CD8-positive, alpha-beta memory T cell (primary cell): ENCODE measurements at places on chromosomes 5 and 9.

DNA sequence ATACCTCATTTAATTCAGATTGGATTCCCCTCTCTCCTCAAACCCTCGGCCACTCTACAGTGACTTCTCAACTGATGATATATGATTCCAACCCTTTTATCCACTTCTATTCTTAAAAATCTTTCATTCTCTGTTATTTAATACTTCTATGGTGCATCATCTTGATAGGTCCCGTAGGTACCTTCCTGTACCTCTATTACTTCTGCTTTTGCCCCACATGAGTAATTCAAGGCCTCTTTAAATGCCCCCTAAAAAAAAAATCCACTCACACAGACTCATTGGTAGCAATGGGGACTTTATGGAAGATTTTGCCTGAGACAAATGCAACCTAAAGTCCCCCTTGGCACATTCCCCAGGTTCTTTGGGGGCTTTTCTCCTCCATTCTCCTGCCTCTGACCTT is 54.3 kb downstream of the FAM81B start:
- no peak for DNase-seq

DNA sequence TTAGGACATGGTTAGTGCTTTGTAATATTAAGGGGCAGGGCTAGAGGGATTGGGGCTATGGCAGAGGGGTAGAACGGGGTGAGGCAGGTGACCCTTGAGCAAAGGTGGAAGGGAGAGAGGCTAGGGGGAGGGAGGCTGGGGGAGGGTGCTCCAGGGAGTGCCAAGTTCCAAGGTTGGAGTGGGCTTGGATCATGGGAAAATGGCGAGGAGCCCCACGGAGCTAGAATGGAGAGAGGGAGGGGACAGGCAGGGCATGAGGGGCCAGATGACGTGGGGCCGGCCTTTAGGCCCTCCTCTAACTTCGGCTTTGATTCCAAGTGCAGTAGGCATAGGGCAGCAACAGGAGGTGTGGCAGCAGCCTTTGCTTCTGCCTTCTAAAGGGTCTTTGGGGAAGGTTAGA is 171.8 kb upstream of the PANK3 start:
- no peak for DNase-seq

- no peak for DNase-seq
These were observed 46.5 kb upstream of the ASTN2 start for GRCh38 chr9:117461386-117461785.

DNA sequence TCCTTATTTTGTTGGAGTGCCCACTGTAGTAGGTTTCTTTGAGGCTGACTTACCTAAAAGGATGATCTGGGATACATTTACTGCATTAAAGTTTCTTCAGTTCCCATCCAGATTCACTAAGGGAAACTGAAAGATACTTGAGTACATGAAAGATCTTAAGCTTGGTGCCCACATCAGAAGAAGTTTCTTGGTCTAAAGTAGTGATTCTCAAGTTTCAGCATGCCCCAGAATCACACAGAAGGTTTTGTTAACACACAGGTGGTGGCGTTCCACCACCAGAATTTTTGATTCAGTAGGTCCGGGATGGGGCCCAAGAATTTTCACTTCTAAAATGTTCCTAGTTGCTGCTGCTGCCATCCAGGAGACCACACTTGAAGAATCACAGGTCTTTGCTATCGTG is 171.0 kb downstream of the ZNF462 start:
- DNase-seq, result no peak

DNA sequence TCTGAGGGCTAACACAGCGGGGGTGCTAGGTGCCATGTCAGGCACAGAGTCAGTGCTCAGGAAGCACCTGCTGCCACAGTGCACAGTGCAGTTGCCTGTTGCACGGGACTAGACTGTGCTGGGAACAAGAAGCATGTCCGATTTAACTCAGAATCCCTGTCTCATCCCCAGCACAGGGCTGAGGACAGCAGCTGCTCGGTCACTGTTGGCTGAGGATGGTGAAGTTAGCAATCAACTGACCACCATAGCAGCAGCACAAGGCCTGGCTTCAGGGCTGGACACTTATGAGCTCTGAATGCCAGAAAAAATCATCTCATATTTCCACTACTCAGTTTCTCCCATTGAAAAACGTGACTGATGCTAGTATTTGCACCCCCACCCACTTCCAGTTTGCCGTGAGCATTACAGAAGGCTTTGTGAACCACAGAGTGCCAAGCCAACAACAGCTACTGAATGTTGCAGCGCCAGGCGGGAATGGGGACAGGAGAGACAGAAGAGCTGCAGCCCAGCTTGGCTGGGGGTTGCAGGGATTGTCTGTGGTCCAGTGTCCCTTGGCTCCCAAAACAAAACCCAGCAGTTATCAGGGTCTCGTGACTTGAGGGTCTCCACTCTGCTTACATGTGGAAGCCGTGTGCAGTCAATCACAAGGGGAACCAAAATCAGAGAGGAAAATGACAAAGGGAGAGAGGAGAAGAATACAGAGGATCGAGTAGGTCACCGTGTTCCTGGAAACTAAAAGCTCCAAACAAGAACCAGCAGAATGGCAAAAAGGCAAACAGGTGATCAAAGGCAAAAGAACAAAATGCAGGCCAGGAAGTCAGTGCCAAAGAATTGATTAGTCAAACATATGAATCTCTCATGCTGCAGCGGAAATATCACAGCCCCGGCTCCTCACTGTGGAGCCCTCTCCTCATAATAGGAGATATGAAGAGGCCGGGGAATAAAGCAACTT is 155.6 kb downstream of the CRB2 start:
- no peak for DNase-seq

GRCh38 chr5:55853041-55853670 is 2.0 kb downstream of the IL31RA start:
- DNase-seq, result no peak

DNA sequence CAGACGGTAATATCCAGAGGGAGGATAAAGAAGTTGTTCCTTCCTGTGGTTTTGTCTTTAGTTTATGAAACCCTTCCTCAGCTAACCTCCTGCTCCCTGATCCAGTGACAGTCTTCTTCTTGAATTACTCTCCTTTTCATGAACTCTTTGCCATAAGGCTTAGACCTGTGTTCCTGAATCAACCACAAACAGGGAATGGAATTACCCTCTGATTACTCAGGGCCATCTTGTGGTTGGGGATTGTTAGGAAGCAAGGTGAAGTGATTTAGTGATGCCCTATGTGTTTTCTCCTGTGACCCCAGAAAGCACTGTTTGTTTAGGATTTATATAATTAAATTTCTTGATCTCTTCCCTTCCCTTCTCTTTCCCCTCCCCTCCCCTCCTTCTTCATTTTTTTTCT is 409.1 kb downstream of the TAF11L14 start:
- no peak for DNase-seq
